Astrocyte of the spinal cord (primary cell): ENCODE measurements at places on chromosomes 11 and 22.

DNA sequence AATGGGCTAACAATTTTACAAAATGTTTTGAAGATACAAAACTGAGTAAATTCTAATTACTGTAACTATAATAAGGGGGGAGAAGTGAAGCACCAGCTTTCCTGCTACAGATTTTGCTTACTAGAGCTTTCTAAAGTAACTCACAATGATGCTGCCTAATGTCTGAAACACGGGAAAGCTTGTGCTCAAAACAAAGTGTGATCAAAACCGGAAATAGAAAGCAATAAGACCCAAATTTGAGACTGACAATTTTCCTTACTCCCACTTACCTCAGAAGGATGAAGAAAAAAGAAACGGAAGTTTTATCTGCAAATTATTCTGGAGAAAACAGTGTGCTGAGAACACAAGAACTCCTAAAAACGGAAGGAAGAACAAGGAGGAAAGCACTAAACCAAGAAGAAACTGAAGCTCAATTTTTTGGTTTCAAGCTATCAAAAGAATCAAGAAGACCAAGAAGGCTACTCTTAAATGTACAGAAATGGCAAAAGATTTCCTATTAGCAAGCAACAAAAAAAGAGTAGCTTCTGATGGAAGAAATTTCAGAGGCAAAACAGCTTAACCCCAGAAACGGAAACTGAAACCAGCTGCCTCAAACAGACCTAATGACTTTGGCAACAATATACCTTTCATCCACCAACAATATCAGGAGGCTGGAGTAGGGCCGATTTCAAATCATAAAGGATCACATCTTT, 33.4 kb downstream of the AMBRA1 start:
- DNase-seq = peak; percentile 41

DNA sequence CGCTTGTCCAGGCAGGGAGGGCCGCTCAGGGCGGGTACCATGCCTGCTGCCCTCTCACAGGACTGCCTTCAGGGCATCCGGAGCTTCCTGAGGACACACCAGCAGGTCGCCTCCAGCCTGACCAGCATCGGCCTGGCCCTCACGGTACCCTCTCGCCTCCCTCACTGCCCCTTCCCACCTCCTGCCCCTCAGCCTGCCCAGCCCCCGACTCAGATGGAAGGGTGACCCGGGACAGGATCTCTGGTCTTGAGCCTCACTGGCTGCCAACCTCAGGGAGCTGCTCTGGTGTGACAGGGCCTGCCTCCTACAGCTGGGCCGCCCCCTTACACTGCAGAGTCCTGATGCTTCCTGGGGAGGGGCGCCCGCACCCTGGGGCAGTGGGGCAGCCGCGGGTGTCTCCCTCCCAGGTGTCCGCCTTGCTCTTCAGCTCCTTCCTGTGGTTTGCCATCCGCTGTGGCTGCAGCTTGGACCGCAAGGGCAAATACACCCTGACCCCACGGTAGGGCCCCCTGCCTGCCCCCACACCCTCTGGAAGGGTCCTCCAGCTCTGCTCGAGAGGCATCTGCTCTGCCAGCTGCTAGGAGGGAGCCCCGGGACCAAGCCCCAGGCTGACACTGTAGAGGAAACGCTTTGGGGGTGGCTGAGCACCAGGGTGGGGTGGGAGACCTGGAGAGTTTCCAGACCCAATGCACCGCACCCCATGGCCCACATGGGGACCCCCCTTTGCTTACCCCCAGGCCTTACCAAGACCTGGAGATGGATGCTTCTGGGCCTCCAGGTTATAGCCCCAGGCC, 14.6 kb downstream of the TSPAN32 start:
- no peak for DNase-seq

- DNase-seq = no peak
Measured at GRCh38 chr22:45852826-45853225, 124.1 kb downstream of the WNT7B start.

- peak; percentile 59 for DNase-seq
Measured at GRCh38 chr11:27700351-27701301, at the start of gene BDNF. TSS of gene BDNF (minus strand) at chr11:27700455. CDS start at chr11:27658564, 41,891 bp downstream.

DNA sequence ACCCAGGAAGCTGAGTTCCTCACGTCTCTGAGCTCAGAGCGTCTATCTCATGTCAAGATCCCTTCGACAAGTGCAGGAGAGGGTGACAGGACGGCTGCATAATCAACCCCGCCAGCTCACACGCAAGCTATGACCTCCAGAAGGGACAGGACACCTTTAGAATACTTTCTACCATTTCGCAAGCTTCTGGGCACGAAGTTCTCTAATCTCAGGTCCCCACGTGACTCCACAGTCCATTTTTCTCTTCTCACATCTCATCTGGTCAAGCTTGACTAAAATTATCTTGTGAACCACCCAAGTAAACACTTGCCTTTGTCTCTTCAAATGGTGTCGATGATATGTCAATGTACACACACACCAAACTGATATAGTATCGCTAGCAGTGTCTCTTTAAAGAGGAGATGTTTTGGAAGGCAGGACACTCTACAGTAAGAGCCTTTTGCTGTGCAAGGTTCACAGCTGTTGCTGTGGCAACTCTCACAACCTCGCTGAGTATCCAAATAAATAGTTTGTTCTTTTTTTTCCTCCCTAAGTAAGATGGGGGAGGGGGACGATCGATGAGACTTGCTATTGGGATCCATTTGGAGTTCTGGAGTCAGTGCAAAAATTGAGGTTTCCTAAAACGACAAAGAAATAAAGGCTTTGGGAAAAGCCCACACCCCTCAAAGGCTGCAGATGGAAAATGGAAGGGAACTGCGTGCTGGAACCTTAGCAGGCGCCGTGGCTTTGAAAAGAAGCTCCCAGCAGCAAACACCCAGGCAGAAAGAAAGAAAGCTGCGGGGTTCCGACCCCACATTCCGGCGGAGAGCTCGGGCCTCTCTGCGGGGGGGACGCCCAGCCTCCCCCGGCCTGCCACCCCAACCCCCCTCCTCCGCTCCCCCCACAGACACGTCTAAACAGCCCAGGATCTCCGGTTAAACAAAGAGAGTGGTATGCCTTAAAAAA, 215.4 kb upstream of the UBASH3B start:
- DNase-seq = peak; percentile 62

DNA sequence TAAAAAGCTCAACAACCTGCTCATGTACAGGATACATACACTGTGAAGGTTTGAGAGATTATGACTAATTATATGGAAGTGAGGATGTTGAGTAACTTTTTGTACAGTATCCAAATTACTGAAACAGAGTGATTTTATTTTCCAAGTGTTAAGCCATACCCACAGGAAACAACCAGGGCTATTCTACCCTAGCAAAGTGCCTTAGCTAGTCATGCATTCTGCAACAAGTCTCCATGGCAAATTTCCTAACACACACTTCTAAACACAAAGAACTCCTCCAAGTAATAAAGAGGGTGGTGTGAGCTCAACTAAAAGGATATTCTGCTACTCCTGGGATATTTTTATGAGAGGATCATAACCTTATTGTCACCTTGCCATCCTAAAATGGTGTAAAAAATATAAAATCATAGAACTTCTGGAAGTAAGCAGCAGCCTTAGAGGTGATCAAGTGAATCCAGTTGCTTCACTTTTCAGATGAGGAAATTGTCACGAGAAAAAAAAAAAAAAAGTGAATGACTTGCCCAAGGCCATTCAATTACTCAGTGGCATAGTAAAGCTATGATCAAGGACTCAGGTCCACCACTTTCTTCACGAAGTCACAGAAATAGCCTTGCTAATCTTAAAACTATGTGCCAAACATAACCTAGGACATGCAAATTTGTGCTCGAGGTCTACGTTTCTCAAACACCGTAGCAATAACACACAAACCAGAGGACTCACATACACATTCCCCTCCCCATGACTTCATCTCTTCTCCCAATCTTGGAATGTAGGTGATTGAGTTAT, 4.2 kb downstream of the LGR4 start:
- peak; percentile 78 for DNase-seq

DNA sequence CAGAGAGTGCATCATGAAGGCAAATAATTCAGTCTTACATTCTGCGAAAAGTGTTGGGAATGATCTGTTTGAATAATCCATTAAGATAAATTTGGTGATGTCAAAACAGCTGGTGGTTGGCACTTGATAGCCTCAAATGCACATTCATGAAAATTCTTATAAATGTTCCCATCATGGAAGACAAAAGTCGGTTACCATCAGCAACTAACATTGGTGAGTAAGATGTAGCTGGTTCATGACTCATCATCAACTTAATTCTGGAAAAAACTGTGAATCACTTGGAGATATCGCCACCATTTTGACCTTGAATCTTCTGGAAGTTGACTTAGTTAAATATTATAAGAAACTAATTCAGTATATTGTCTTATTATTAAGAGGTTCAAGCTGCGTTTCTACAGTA, 11.2 kb downstream of the CRYBB1 start:
- peak; percentile 71 for DNase-seq

- DNase-seq = peak; percentile 38
Measured at GRCh38 chr22:30396871-30397655, at the start of gene SEC14L2. TSS of gene SEC14L2 (plus strand) at chr22:30397018. CDS start at chr22:30397117, 99 bp downstream.

GRCh38 chr22:20380486-20380885, 13.5 kb upstream of the ZNF74 start:
- no peak for DNase-seq

GRCh38 chr22:47056776-47057470, 294.5 kb downstream of the TBC1D22A start:
- DNase-seq = no peak

- peak; percentile 68 for DNase-seq
Measured at GRCh38 chr11:131977854-131978253, 607.4 kb downstream of the NTM start.

DNA sequence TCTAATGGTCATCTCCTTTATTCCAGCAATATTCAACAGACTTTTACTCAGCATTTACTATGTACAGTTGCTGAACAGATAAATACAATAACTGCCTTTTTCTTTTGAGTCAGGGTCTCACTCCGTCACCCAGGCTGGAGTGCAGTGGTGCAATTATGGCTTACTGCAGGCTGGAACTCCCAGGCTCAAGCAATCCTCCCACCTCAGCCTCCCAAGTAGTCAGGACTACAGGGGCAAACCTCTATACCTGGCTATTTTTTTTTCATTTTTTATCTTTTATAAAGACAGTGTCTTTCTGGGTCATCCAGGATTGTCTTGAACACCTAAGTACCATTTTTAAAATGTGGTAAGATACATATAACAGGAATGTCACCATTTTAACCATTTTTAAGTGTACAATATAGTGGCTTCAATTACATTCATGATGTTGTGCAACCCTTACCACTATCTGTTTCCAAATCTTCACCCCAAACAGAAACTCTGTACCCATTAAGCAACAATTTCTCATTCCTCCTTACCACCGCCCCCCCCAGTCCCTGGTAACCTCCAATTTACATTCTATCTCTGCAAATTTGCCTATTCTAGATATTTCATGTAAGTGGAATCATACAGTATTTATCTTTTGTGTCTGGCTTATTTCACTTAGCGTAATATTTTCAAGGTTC, 67.8 kb downstream of the MIAT start:
- no peak for DNase-seq

- no peak for DNase-seq
Measured at GRCh38 chr11:11988681-11989261, 19.7 kb downstream of the DKK3 start.

GRCh38 chr22:26466196-26466595, 17.4 kb downstream of the HPS4 start:
- DNase-seq = no peak
